ENCODE measurements at places on chromosomes 6 and 20.

GRCh38 chr6:82365016-82365795, 1.6 kb downstream of the TPBG start:
- DNase-seq = peak; percentile 52

DNA sequence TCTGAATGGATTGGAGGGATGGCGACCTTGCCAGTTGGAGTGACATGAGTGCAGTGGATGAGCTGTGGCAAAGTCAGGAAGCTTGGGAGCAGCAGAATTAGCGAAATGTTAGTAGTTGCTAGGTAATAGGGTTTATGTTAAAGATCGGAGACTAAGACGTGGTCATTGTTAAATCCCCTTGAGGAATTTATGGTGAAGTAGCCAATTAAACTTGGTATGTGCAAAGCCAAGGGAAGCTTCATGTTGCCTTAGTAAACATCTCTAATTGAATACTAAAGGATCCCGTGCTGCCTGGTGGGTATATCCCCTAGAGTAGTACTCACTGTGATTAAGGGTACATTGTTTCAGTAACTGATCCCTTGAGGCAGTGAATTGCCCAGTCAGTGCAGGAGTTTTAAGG, 106.0 kb downstream of the PRIM2 start:
- no peak for DNase-seq

DNA sequence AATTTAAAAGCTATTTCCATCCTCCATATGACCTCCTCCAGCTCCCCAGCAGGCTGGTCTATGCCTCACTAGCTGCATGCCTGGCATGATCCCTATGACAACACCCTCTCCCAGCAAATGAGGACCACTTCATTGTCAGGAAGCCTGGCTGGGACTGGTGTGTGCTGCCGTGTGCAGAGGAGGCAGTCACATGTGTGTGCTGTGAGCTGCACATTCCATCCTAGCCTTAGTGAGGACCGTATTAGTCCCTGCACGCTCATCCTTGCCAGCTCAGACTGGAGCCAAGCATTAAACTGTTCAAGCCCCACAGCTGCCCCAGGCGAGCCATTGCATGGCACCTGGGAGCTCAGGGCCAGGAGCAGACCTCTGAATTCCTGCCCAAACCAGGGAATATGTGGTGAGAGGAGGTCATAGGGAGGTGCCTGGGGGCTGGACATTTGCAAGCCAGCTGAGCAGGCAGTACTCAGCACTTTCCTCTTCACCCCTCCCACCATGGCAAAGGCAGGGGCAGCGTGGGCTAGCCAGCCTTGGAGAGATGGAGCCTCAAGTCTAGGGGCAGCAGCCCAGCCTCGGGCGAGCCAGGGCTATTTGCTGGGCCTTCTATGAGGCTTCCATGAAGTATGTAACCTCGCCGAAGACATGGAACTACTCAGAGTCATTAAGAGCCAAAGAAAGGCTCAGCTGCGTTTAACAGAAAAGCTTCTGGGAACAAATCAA, 8.7 kb upstream of the CCN5 start:
- peak; percentile 19 for DNase-seq

- DNase-seq = no peak
These were observed 41.1 kb upstream of the SPACA1 start for GRCh38 chr6:88006557-88006956.

DNA sequence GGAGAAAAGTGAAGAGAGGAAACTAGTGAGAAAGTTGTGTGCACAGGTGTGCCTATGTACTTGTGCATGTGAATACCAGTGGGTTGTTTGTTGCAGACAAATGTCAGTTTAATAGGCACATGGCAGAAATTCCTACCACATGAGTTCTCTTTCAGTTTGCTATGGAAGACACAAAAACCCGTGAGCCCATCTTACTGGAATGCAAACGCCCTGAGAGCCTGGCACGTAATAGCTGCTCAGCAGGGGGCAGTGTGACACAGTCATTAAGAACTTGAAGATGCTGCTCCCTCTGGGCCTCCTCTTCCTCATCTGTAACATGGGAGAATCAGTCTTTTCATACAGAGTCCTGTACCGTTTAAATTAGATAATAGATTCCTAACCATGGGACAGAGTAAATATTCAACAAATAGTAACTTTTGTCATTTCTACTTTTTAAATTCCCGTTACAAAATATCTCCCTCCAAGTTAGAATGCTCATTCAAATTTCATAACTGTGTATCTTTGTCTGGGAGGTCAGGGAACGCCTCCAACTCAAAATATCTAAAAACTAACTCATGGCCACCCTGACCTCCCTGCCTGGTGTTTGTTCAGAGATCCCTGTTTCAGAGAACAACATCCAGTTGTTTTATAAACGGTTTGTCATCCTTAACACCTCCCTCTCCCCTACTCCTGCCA, 802.9 kb downstream of the MAFB start:
- peak; percentile 14 for DNase-seq

All from NCI-H345 (cell line).